NCI-H1436 treated with DMSO at 0.1 percent for 48 hours (cell line): ENCODE measurements at places on chromosomes 16 and 17.
A peak's percentile ranks its signal among the peaks of the same experiment; 100 is the strongest.

DNA sequence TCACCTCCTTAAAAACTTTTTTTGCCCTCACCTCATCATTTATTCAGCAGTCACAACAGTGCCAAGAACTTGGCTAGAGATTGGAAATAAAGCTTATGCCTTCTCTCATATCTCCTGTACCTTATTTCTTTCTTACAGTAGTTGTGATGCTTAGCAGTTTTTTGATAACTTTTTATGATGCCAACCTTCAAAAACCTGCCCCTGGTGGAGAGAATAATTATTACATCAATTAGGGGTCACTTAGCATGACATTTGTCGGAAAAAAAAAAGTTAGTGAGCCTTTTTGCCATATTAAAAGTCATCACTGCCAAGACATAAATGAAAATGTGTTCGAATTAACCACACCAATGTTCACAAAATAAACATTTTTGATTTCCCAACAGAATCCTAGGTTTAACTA lies 296.6 kb downstream of the WWOX start:
- no peak for DNase-seq

- no peak for DNase-seq
These were observed 42.2 kb downstream of the TBCD start for GRCh38 chr17:82793974-82794630.

- DNase-seq: no peak
These were observed 65.0 kb downstream of the CRISPLD2 start for GRCh38 chr16:84884596-84885341.

DNA sequence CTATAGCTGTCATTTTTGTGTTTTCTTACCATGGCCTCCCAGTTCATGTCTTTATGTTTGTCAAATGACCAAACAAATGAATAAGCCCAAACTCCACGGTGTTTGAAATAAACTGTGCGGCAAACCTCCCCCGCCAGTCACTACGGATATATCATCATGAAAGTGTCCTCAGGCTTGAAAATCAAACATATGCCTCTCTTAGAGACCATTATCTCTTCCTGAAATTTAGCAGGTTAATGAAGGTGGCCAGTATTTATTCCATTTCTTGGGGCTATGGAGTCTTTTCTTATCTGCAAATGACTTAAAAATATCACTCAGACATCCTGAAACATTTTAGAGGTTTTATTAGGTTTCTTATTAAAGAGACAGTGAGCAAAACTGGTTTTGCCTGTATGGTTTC lies 610.3 kb upstream of the CDH5 start:
- DNase-seq: no peak

- DNase-seq: no peak
These were observed 231.2 kb downstream of the FOXL1 start for GRCh38 chr16:86809458-86809955.

DNA sequence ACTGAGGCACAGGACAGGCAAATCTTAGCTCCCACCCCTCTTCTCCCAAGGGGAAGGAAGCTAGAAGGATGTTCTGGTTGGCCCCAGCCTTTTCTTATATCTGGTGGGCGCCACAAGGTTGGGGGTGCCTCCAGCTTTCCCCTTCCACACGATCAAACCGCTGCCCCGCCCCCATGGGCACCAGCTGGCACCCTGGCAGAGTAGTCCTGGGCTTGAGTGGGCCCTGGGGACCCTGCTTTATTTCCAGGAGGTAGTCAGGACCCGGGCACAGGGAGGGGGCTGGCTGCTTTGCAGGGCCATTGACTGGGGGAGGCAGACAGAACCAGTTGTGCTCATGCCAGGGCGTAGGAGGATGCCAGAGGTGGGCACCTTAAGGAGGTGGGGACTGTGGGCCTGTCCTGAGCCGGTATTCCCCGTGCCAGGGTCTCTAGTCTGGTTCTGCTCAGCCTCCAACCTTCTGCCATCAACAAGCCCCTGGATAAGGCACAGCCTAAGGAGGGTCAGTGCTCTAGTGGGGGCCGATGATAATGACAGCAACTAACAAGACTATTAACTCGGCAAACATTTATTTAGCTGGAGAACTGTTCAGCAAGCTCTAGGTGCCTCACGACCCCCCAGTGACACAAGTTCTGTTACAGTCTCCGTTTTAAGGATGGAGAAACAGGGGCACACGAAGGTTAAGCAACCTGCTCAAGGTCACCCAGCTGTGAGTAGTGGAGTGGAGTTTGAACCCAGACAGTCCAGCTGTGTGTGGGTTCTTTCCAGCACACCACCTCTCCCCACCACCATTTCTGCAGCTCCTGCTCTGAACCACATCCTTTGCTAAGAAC lies 7.6 kb upstream of the PPP1R1B start:
- peak; percentile 20 for DNase-seq

DNA sequence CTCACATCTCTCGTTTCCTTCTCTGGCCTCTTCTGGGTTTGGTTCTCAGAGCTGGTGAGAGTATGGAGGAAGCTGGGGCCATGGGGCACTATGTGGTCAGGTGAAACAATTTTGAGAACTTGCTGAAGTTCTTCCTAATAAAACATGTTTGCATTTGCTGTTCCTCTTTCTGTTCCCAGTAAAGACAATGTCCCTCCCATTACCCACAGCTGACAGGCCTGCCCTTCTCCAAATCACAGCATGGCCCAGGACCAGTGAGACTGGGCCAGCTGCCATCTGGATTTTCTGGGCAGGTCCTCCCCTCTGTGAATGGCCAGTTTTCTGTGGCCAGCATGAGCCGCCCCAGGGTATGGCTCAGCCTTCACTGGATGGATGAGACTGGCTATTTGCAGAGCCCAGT lies at the start of gene CD300H:
Gene CD300H, minus strand, starts transcription at position 113 of the 400 bp plus-strand sequence.
- no peak for DNase-seq

GRCh38 chr16:86737083-86737482 lies 158.7 kb downstream of the FOXL1 start:
- DNase-seq: no peak

- no peak for DNase-seq
These were observed 41.9 kb upstream of the WSCD1 start for GRCh38 chr17:6028294-6028693.

DNA sequence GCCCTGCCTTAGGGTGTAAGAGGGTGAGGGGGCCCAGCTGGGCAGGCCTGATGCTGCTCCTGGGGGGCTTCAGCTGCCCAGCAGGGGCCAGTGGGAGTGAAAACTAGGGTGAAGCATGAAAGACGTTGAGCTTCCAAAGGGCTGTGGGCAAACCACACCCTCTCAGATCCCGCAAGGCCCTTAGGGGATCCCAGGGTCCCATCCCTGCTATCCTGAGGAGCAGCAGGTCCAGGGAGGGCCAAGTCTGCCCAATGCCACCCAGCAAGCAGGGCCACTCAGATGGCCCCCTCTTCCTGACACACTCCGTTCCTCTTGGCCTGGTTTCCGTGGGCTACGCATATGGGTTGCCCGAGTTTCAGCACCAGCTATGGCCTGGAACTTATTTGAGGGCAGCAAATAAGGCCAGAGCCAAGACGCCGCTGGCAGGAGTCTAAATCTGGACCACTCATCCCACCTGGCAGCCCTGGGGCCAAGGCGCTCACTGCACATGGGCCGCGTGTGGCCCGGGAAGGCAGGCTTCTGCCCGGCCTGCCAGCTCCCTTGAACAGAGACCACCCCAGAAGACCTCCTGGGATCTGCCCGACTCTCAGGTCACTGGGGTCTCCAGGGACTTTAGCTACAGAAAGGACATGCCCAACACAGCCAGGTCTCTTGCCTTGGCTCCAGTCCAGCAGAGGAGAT lies 4.2 kb downstream of the ATP2A3 start:
- DNase-seq: no peak
